ENCODE measurements at places on chromosomes 4 and X. TPM values are rescaled to one million over a fixed set of nuclear protein-coding genes. Genes with fewer than 3 reads are reported as not detected.

Gene PCSK1N
- 9.3 TPM for total RNA-seq

Gene REELD1
- not detected for total RNA-seq

Gene CXorf38
- 7.1 TPM for total RNA-seq

Gene GAGE12J
- total RNA-seq: not detected

Gene SPOCK3
- 0.56 TPM for total RNA-seq

Gene TMEM150C
- 8.9 TPM for total RNA-seq

Gene PASD1
- total RNA-seq: not detected

Gene PCDH10
- 3.8 TPM for total RNA-seq

Gene TIGD4
- total RNA-seq: 3.9 TPM

Gene PNCK
- total RNA-seq: 9.4 TPM

Gene HSFX4
- total RNA-seq: not detected

Gene PLP1
- total RNA-seq: 265 TPM

Gene SSX2
- total RNA-seq: not detected

Gene IBSP
- total RNA-seq: not detected

Gene RBM10
- 87.7 TPM for total RNA-seq

Gene HMGN5
- 5.0 TPM for total RNA-seq

Gene SPANXD
- total RNA-seq: not detected

Gene GRPR
- total RNA-seq: 0.68 TPM

Gene VEGFD
- 0.43 TPM for total RNA-seq

Gene PORCN
- 14.2 TPM for total RNA-seq

Gene ALG13
- total RNA-seq: 56.7 TPM

Gene FAM9C
- total RNA-seq: 0.25 TPM

Gene NEIL3
- 20.6 TPM for total RNA-seq

Gene ESX1
- not detected for total RNA-seq

Gene NUDT11
- 39.8 TPM for total RNA-seq

Gene LANCL3
- 0.05 TPM for total RNA-seq

Gene NAP1L3
- 34.6 TPM for total RNA-seq

Gene GRIA2
- 2.9 TPM for total RNA-seq

Gene STAG2
- 70.7 TPM for total RNA-seq

Gene IDS
- 25.3 TPM for total RNA-seq

Gene NLGN4X
- total RNA-seq: 57.4 TPM

Gene FGF5
- total RNA-seq: not detected

Gene HSFX1
- total RNA-seq: 1.4 TPM

Gene SRPK3
- 0.30 TPM for total RNA-seq

Gene AREG
- total RNA-seq: not detected

Gene TMSB15A
- 233 TPM for total RNA-seq

Gene ABLIM2
- total RNA-seq: 3.8 TPM

Gene BEX2
- 19.2 TPM for total RNA-seq

Gene CNKSR2
- total RNA-seq: 21.0 TPM

Gene DNAAF6
- total RNA-seq: not detected

Gene DUSP9
- 1.7 TPM for total RNA-seq

Gene RXFP1
- total RNA-seq: not detected

Gene MSANTD1
- 1.2 TPM for total RNA-seq

Gene SH3D19
- 25.1 TPM for total RNA-seq

Gene TRIM75
- not detected for total RNA-seq
